Right lung (tissue), 10 donors: ENCODE measurements at places on chromosomes 11 and 22.

DNA sequence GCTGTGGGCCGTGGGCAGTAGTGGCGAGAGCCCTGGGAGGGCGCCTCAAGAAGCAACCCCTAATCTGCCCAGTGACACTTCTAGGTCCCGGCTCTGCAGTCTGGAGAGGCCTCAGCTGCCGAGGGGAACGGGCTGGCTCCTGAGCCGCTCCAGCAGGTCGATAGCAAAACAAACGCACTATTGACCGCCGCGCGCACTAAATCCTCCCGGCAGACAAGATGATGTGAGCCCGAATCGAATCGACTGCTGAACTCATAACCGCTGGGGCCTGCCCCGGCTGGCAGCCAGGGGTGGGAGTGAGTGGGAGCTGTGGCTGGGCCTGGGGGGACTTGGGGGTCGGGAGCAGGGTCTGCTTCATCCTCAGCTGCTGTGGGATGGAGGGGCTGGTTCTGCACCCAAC is 36.1 kb downstream of the FLRT1 start:
- no peak for DNase-seq

- no peak for DNase-seq
These were observed 7.8 kb upstream of the DDI1 start for GRCh38 chr11:104028476-104029263.

- DNase-seq = no peak
These were observed 263.3 kb upstream of the POU2AF2 start for GRCh38 chr11:110982214-110982613.

DNA sequence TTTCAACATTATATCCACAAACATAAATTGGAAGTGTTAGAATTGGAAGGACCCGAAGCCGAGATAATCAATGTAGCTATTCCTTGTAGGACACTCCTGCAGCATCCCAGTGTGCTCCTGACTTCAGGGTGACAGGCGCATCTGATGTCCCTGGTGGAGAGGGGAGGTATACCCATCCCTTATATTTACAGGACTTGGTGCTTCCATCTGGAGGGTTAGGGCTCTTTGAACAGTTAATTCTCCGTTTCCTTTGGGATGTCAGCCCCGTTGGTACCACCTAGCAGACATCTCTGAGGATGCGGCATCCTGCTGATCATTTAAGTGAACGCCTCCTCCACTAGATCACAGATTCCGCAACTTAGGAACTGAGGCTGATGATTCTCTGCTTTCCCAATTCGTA is 451.3 kb downstream of the OPCML start:
- DNase-seq = no peak

DNA sequence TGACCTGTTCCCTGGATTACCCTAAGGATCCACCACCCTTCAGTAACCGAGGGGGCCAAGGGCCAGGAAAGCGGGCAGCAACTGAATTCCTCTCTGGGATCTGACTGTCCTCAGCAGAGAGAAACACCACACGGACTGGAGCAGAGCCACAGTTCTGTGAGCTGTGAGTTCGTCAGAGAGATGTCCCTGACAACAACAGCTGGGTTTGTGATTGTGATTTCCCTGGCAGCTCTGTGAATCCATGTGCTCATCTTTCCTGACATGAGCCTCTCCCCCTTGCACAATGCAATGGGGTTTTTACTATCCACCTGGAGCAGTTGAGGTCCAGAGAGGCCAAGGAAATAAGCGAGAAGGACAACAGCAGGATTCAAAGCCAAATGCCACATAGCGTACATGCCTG is 69.4 kb upstream of the AMPD3 start:
- no peak for DNase-seq

DNA sequence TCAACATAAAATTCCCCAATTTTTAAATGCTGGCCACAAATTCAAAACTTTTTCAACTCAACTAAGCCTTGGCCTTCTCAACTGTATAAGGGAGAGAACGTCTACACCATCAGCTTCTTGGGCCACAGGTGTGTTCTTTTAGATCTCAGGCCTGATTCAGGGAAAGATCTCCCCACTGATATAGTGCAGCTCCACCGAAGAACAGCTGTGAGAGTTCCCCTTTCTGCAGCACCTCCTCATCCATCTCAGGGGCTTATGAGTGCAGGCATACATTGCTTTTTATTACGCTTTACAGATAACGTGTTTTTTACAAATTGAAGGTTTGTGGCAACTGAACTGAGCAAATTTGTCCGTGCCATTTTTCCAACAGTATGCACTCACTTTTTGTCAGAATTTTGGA is 8.0 kb upstream of the CD82 start:
- no peak for DNase-seq

GRCh38 chr11:27410272-27410671 is 47.3 kb upstream of the CCDC34 start:
- peak; percentile 57 for DNase-seq

DNA sequence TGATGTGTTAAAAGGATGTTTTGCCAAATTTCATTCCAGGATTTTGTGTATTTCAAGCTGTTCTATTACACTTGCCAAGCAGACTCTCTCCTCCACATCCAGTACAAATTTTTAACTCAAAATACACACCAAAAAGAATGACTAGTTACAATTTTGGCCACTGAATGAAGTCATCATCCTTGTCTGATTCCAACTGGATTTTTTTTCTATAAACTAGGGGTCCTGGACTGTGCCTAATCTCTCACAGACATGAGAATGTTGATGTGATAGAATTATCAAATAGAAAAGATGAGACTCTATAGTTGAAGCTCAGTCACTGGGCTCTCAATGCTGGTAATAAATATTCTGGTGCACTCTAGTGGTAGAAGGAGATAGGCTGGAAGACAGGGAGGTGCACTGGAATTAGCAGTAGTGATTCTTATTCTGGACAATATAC is 85.8 kb downstream of the FANCF start:
- peak; percentile 3 for DNase-seq

DNA sequence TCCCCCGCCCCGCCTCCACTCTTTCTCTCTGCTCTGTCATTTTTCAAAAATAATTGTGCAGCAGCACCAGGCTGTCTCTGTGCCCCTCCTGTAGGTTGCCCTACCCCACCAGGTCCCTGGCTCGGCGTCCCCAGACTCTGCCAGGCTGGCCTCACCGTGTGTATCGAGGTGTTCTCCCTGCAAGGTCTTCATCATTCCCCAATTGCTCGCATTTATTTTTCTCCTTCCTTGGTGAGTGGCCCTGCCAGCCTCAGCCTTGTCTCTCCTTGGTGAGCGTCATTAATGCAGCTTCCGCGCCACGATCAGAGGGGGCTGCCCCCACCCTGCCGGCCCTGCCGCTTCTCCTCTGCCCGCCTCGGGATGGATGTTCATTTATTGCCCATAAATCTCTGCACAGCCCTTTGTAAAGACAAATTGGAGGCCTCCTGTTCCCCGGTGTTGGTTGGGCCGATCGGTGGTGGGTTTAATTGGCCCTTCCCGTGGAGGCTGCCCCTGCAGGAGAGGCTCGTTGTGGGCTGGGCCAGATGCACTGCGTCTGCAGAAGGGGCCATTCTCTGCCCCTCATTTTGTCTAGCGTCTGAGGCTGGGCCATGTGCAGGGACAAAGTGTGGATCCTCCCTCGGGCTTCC is 33.2 kb downstream of the RTN4R start:
- no peak for DNase-seq

- no peak for DNase-seq
These were observed 327.0 kb upstream of the CCDC90B start for GRCh38 chr11:83612891-83613766.

DNA sequence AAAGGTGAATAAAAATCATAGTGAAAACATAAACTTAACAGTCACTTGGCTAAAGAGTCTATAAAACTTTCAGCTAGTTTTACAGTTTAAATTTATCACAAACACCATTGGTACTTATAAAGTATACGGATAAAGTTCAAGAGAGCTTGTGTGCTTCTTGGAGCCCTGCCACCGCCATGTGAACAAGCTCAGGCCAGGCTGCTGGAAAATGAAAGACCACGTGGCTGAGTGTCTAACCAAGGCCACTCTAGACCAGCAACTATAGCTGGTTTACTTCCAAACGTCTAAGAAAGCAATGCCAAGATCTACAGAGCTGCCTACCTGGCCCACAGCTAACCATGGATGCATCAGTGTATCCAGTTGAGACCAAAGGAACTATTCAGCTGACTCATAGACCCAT is 66.3 kb upstream of the API5 start:
- peak; percentile 49 for DNase-seq

DNA sequence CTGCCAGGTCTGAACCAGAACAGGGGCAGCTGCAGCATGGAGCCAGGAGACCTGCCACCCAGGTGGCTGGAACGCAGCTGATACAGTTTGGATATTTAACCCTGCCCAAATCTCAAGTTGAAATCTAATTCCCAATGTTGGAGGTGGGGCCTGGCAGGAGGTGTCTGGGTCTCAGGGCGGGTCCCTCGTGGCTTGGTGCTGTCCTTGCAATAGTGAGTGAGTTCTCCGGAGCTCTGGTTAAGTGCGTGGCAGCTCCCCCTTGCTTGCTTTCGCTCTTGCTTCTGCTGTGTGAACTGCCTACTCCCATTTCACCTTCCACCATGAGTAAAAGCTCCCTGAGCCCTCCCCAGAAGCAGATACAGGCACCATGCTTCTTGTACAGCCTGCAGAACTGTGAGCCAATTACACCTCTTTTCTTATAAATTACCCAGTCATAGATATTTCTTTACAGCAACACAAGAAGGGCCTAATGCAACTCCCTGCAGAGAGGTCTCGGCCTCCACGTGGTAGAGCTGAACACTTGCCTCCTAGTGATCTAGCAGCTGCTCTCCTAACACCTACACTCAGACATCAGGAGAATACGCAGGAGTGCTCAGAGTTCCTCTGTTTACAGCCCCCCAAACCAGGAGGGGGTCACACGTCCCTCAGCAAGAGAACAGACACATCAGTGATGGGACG is 203.7 kb downstream of the CTTN start:
- DNase-seq = no peak

DNA sequence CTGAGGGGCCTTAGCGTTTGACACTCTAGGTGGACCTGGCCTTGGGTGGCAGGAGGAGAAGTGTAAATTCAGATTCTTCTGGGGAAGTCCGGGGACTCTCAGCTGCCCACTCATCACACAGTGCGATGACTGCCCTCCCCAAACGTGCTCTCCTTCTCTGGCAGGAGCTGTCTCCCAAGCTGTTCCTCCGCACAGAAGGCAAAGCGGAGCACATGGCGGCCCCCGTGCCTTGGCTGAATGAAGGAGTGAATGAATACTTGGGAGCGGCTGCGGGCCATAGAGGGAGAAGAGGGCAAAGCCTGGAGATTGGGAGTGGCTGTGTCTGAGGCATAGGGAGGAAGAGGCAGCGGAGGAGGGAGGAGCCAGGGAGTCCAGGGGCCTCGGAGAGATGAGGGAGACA is 6.9 kb upstream of the NAA40 start:
- no peak for DNase-seq

GRCh38 chr11:114124601-114125144 is 65.2 kb downstream of the ZBTB16 start:
- DNase-seq = no peak

GRCh38 chr11:78192223-78192719 is 3.6 kb downstream of the USP35 start:
- DNase-seq = no peak

DNA sequence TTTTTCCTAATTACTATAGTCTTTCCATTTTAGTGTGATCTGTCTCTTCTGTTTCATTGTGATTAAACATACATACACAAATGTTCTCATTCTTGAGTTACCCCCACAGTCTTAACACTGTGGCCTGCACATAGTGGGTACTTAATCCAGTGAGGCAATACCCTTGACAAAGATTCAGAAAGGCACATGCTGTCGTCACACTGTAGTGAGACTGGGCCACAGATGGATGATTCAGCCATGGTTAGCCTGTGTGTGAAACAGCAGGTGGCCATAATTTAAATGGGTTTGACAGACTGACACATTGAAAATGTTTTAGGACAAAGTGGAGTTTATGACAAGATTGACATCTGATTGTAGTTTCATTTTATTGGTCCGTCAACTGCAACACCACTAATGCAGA is 313.1 kb downstream of the C11orf87 start:
- DNase-seq = no peak

DNA sequence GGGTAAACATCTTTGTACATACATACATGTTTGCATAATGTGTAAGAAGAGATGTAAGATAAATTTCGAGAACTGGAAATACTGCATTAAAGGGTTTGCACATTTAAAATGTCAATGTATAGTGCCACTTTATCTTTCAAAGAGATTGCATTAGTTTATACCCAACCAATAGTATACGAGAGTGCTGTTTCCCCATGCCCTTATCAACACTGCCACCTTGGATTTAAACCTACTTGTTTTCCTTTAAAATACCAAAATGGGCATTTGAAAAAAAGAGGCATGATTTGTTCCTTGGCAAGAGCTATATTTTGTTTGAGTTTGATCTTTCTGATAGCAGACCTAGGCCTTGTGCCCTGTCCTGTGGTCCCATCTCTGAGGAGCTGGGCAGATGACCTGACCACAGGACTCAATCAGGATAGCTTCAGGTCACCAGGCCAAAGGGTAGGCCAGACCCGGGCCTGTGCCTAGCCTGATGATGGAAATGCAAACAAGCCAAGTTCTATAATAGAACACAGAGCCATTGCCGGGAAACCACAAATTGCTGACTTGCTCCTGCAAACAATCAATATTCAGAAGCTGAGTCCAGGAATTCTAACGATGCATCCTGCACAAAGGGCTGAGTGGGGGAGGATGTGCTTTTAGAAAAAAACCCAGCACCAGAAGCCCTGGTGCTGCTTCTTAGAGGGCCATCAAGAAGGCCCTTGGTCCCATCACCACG is 16.9 kb upstream of the ALG8 start:
- no peak for DNase-seq

- DNase-seq = no peak
These were observed 5.1 kb upstream of the SEPTIN5 start for GRCh38 chr22:19709063-19709769.

- DNase-seq = no peak
These were observed 827 bp upstream of the TNNT3 start for GRCh38 chr11:1918436-1919315.

DNA sequence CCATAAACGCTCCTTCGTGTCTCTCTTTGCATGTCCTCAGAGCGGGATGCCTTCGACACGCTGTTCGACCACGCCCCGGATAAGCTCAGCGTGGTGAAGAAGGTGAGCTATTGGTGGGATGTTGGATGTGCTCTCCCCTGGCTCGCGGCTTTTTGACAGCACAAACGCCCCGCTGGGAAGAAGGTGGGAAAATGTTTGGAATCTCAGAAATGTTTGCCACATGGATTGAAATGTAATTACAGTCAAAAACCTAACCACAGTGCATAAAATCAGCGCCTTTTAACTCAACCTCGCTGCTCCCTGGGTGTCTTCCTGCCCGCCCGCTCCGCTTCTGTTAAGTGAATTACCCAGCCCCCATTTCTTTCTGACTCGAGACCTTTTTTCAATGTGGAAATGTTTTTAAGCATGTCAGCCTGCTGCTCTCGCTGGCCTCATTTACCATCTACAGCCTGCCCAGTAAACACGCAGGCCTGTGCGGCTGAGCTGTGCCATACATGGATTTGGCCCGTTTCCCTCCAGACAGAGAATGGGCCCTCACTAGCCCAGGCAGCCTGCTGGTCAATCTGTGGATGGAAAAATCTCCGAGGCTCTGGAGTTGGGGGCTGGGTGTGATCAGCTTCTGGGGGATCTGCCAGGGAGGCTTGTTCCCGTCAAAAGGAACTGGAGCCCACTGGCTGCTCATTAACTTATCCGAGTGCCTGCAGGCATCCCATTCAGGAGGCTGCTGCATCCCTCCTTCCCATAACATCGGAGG is 32.7 kb upstream of the PARVG start:
- DNase-seq = peak; percentile 81

- DNase-seq = no peak
These were observed 4.9 kb downstream of the PSMD13 start for GRCh38 chr11:241634-242033.

- DNase-seq = no peak
These were observed 104.2 kb downstream of the MYO18B start for GRCh38 chr22:25845985-25846745.

- no peak for DNase-seq
These were observed 36.5 kb downstream of the NADSYN1 start for GRCh38 chr11:71489311-71490043.
